ENCODE measurements at places on chromosomes 4 and X. TPM values are rescaled to one million over a fixed set of nuclear protein-coding genes. Genes with fewer than 3 reads are reported as not detected.
A peak's percentile ranks its signal among the peaks of the same experiment; 100 is the strongest.

DNA sequence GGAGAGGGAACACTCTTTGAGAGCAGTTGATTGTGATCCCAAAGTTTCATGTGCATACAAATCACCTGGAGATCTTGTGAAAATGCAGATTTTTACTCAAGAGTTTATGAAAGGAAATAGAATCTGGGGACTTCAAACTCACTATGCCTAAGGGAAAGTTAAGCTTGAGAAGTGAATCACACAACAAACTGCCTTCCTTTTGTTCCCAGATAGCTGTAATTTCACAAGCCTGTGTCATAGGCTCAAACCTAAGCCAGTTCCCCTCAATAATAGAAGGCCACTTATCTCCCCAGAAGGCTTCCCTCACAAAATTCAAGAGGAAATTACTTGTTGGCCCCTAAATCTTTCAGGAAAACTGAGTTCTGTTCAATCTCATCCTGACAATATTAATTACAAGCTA lies 132.8 kb upstream of the MAGEB16 start:
- H3K4me1 ChIP-seq: no peaks in the 10 kb centered on the region
- H3K27me3 ChIP-seq: no peaks in the 10 kb centered on the region
- H3K4me3 ChIP-seq: no peak overlapping the region
- no peak overlapping the region for H3K27ac ChIP-seq

GRCh38 chr4:41287005-41287404 lies 30.3 kb downstream of the UCHL1 start:
- no peaks in the 10 kb centered on the region for H3K36me3 ChIP-seq
- no peaks in the 10 kb centered on the region for H3K27me3 ChIP-seq
- H3K4me1 ChIP-seq: no peaks in the 10 kb centered on the region
- no peak overlapping the region for H3K27ac ChIP-seq

DNA sequence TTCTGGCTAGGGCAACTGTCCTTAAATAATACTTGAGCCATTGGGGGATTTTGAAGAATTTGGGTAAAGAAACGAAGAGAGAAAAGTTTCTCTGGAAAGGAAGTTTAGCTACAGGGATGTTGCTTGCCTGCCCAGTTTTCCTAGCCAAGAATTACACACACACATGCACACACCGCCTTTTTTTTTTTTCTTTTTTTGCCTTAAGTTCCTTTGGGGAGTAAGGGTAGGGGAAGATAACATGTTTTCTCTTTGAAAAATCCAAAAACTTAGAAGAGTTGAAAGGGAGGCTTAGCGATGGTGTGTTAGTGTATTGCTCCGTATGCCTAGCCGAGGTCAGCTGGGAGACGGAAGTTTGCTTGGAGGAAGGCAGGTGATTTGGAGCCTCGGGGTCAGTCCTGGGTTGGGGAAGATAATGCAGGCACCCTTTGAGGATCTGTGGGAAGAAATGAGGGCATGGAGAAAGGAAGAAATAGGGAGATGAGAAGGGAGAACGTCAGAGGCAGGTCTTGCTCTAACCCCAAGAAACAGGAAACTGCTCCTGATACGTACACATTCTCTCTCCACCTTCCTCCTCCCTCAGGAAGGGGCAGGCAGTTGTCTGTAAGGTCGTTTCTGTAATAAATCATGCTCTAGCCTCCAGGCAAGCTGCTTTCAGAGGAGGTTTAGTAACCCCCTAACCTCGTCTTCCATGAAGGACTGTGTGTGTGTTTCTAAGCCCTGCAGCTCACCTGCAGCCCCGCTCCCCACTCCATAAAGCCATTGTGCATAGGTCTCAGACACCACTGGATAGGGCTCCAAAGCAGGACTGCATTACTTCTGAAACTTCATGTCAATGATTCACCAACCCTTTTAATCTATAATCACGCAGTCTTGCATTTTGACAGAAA lies 10.5 kb downstream of the KLF3 start:
- peak overlapping the region; percentile 55 for H3K4me3 ChIP-seq
- no peak overlapping the region for H3K27ac ChIP-seq
- H3K27me3 ChIP-seq: no peaks in the 10 kb centered on the region
- H3K36me3 ChIP-seq: no peaks in the 10 kb centered on the region
- peaks cover 80% of the 10 kb centered on the region for H3K4me1 ChIP-seq

ENPP6 gene
- total RNA-seq: 0.81 TPM

DNA sequence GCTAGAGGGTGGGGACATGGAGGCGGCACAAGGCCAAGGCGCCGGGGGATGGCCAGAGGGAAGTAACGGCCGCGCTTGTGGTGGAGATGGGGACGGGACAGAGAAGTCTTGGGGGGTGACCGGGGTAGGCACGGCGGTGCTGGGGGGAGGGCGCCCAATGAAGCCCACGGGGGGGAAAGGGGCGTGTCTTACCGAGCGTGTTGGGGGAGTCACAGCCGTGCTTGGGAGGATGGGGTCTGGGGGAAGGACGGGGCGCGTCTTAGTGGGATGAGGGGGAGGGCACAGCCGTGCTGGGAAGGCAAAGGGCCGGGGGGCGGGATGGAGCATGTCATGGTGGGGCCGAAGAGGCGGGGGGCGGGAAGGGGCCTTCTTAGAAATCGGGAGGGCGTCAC lies 952 bp downstream of the ARSD start:
- H3K27ac ChIP-seq: no peak overlapping the region
- peak overlapping the region; percentile 79 for H3K4me3 ChIP-seq
- H3K36me3 ChIP-seq: peaks cover 6% of the 10 kb centered on the region
- no peaks in the 10 kb centered on the region for H3K4me1 ChIP-seq
- no peak for DNase-seq

GRCh38 chrX:108165383-108166111 lies 74.0 kb downstream of the ATG4A start:
- no peaks in the 10 kb centered on the region for H3K36me3 ChIP-seq
- DNase-seq: no peak
- H3K4me3 ChIP-seq: no peak overlapping the region
- H3K27ac ChIP-seq: no peak overlapping the region
- H3K4me1 ChIP-seq: no peaks in the 10 kb centered on the region
- peaks cover 9% of the 10 kb centered on the region for H3K27me3 ChIP-seq

KDR gene
- total RNA-seq: not detected

CORIN gene
- total RNA-seq: 0.29 TPM

GRCh38 chrX:134647477-134647877 lies 10.8 kb downstream of the PLAC1 start:
- no peak overlapping the region for H3K4me3 ChIP-seq
- no peaks in the 10 kb centered on the region for H3K4me1 ChIP-seq
- H3K27ac ChIP-seq: no peak overlapping the region
- DNase-seq: no peak
- H3K36me3 ChIP-seq: no peaks in the 10 kb centered on the region
- peaks cover 81% of the 10 kb centered on the region for H3K27me3 ChIP-seq

DNA sequence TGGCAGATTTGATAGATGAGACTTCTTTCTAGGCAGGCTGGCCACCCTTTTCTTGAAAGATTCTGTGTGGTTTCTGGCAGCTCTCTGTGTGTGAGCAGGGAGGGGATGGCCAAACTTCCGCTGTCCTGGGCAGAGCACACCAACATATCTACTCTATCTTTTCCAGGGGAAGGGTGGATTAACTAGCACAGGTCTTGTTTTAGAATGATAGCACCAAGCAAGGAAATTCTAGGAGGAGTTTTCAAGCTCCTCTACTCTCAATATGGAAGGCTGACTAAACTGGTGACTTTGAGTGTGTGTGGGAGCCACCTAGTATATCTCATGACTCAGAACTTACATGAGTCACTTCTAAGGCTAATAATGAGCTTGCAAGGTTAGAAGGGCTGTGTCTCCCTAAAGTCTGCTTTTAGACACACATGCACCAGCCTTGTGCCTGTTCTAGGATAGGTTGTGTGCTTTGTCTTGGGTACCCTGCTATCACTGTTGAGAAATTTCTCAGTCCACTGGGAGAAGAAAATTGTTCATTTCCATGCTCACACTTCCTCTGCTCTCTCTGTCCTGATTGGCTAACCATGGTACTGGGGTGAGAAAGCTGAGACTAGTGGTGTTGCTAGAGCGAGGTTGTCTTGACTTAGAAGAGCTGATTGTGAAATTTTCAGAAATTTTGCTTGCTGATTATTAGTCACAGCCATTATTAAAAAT lies 72.9 kb downstream of the YIPF6 start:
- peak; percentile 26 for DNase-seq
- H3K4me3 ChIP-seq: peak overlapping the region; percentile 11
- peaks cover 44% of the 10 kb centered on the region for H3K4me1 ChIP-seq
- H3K36me3 ChIP-seq: peaks cover 4% of the 10 kb centered on the region
- H3K27ac ChIP-seq: no peak overlapping the region

Measured in activated T-cell treated with anti-CD3 and anti-CD28 coated beads, Interleukin-2, amount 50 U/mL, for 72 hours (primary cell).